ENCODE measurements at places on chromosomes 12 and 14.

GRCh38 chr12:92051441-92051840, 94.2 kb downstream of the BTG1 start:
- no peak for DNase-seq

DNA sequence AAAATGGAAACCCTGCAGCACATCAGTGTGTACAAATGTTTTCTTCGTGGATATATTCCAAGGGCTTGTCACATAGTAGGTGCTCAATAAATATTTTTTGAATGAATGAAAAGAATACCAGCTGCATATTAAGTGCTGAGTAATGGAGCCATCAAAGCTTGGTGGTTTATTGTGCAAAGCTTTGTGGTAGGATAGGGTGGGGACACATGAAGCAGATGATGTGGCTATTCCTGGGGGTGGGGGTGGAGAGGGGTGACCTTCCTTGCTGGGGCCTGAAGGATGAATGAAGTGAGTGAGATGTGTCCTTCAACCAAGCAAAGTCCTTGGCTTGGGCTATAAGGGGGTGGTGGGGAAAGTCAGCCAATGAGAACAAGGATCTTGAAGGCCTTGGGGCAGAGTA, 4.3 kb upstream of the KRT81 start:
- no peak for DNase-seq

- DNase-seq: no peak
These were observed 105.9 kb downstream of the ETV6 start for GRCh38 chr12:11755302-11755930.

GRCh38 chr12:15322164-15323061, at the start of gene PTPRO:
TSS of gene PTPRO (plus strand) at chr12:15322508.
- DNase-seq: no peak

- DNase-seq: no peak
These were observed 263.2 kb downstream of the ADAMTS20 start for GRCh38 chr12:43288671-43289425.

DNA sequence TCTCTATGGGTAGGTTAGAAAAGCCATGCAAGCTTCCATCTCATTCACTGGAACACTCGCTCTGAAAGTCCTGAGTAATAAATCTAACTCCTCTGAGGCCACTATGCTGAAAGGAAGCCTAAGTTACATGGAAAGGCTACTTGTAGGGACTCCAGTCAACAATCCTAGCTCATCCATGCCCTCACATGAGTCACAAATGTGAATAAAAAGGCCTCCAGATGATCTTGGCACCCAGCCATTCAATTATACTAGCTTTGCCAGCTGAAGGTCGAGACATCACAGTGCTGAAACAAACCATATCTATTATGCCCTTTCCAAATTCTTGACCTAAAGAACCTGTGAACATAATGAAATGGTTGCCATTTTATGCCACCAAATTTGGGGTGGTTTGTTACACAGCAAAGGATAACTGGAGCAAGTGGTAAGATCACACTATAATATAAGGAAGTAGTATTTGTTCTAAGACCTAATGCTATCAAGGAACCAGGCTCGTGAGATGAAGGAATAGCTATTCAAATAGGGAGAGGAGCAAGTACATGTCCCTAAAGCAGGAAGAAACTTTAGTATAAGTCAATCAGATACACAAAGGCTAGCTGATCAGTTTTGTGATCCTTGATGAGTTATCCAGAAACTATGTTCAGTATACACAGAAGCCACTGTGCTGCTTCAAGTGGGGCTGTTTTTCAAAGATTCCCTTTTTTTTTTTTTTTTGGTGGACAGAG, 142.1 kb downstream of the MED13L start:
- DNase-seq: no peak
